ENCODE measurements at places on chromosomes 11 and 22.

- peak; percentile 70 for DNase-seq
Measured at GRCh38 chr11:14424096-14424495, 65.1 kb upstream of the RRAS2 start.

- DNase-seq = peak; percentile 70
Measured at GRCh38 chr11:67351275-67352005, 1.9 kb downstream of the POLD4 start.

DNA sequence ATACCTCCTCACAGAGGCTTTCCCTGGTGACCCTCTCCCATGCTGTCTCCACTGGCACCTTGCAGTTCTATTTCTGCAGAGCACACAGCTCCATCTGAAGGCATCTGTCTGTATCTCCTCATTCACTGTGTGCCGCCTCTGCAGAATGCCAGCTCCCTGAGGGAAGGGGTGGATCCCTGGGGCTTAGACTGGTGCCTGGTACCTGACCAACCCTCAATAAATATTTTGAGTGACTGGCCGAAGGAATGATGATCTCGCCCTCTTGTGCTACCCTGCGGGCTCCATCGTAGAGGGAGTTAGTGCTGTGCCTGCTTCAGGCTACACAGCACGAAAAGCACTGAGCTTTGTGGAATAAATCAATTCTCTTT is 1.6 kb downstream of the CBX7 start:
- DNase-seq = no peak

- no peak for DNase-seq
Measured at GRCh38 chr11:58625826-58626460, 3.5 kb downstream of the CNTF start.

- DNase-seq = no peak
Measured at GRCh38 chr22:37746366-37747079, 49.7 kb downstream of the TRIOBP start.

- DNase-seq = peak; percentile 23
Measured at GRCh38 chr11:64251016-64251752, at the start of gene PLCB3. Gene PLCB3, plus strand, starts transcription at chr11:64251530. Its CDS starts 120 bp downstream, at chr11:64251650.

DNA sequence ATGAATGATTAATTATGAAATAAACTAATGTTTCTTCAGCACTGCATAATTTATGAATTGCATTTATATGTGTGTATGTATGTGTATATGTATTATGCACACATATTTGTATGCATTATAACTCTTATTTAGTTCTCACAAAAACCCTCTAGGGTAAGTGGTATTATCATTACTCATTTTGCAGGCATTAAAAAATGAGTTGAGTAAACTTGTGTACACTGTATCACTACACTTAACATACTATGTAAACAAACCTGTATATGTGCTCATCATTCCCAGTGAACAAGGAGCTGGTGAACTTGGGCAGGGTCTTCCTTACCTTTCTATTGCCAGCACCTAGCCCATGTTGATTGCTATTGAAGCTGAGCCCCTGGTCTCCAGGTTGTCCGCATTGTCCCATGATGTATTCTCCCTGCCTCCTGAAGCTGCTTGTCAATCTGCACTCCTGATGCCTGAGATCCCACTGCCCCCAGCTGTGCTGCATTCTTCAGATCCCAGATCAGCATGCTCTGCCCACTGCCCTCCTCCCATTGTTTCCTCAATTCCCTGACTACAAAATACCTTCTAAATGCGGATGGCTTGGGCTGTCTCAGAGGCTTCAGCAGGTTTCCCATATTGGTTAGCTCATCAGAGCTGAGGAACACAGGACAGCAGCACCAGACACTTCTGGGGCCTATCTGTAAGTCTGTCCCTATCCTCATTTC is 267.9 kb upstream of the SESN3 start:
- DNase-seq = peak; percentile 34

DNA sequence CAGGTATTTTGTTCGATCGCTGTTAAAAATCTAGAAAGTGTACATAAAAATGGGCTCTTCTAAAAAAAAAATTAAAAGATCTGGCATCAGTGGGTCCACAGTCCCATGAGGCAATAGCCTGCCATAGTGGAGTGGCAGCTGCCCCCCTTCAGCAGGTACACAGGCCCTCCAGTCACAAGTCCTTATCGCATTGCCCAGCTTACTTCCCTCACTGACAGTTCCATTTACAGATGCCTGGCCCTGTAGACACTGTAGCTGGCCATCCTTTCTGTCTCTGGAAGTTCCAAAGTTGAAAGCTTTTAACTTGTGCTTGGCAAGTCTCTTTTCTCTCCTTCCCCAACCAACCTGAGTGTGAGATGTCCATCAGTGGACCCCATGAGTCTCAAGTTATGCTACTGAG is 11.4 kb downstream of the ZNRF3 start:
- DNase-seq = no peak

- DNase-seq = no peak
Measured at GRCh38 chr11:68584991-68585524, 99.3 kb upstream of the GAL start.

DNA sequence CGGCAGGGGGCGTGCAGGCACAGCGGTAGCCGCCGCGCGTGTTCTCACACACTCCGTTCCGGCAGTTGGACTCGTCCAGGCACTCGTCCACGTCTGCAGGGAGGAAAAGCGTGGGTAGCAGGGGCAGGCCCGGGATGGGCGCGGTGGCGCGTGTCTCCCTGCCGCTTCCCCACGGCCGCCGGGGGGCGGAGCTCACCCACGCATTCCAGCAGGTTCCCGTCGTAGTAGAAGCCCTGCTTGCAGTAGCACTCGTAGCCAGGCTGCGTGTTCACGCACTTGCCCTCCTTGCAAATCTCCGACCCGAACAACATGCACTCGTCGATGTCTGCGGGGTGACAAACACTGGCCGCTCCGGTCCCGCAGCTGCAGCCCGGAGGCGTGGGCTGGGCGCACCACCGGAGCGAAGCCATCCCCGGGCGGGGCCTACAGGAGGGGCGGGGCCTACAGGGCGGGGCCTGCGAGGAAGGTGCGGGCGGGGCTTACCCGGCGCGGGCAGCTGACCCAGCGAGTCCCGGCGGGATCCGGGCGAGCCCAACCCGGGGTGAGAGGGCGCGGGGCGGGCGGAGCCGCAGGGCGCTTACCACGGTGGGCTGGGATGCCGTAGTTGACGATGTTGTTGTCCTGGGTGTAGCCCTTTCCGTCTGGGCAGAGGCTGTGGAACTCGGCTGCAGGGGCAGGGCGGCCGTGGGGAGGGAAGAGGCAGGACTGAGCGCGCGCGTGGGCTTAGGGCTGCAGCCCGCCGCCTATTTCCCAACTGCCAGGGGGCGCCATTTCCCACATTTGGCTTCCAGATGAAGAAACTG is 15.6 kb downstream of the SCYL1 start:
- peak; percentile 41 for DNase-seq

GRCh38 chr11:7667460-7667859 is 5.8 kb downstream of the CYB5R2 start:
- no peak for DNase-seq

DNA sequence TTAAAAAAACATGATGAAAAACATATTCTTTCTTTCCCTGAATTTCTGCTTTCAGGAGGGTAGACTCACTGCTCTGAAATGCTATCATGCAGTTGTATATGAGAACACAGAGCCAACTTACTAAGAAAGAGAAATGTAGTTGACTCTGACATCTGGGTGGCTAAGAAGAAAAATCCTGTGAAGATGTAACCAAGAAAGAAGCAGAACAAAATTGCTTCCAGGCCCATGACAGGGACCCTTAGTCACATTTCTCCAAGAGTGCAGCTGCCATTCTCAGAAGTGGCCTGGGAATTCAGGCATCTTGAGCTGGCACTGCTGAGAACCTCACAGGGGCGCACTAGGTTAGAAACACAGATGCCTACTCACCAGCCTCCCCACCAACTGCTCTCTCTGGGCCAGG is 73.6 kb downstream of the RPL27A start:
- DNase-seq = no peak

DNA sequence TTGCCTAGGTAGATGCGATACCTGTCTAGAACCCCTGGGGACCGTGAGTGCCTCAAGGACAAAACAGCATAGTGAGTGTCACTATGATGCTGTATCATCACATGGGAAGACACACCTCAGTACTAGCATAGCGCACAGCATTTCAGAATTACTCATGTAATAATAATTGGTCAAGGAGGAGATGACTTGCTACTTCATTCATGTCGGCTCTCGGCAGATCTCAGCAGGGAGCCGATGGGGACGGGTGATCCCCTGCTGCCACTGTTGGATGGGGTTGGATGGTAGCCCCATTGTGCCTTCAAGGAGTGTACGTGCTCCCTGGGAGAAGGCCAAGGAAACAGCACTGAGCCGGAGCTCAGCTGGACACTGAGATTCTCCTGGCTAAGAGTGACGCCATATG is 186.9 kb downstream of the EFCAB6 start:
- DNase-seq = peak; percentile 63

GRCh38 chr11:11329062-11329806 is 23.8 kb downstream of the CSNK2A3 start:
- no peak for DNase-seq

DNA sequence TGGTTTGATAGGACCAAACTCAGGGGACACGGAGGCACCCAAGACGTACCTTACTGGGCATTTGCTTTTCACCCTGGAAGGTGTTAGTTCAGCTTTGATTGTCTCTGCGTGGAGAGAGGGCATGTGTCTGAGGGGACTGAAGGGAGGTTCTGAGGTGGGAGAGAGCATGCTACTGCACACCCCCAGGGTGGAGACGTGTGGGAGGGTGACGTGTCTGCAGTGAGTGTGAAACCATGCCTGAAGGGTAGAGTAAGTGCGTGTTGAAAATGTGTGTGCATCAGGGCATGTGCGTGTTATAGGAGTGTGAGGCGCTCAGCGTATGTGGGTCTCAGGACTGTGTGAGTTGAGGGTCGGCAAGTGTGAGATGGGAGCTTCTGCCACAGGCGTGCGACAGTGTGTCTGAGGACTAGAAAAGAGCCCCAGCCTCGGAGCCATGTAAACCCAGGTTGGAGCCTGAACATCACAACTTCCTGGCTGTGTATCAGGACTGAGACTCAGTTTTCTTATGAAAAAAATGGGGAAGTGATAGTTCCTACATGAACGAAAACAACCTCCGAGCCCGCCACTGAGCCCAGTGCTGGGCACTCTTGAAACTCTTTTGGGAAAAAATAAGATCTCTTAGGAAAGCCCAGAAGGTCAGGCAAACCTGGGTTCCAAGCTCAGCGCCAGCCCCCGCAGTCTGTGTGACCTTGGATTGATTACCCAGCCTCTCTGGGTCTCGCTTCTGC is 11.8 kb upstream of the KCNJ11 start:
- no peak for DNase-seq

DNA sequence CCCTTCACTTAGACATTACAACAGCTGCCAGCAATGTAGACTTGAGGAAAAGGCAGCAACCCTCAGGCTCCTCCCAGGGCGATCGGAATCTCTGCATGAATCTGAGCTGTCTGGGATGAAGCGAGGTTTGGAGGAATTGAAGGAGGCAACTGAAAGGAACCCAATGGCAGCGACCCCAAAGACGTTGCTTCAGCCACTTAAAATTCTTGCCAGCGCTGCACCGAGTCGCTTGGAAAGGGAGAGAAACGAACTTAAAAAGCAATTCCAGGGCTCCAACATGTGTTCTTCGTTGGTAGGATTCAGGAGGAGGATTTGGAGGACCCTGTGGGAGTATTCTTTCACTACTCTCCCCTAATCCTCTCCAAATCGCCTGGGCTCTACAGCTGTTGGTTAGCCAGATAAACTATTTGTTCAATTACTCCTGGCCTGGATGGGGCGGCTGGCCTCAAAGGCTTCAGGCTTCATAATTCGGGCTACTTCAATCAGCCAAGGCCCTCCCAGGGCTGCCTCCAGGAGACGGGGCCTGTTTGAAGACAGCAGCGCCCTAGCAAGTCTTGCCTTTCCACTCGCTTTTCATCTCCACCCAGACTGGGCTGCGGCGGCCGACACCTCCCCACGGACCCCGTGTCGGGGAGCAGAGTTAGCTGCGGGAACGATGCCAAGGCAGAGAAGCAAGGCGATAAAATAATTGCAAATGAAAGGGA is 72.4 kb upstream of the TMEM45B start:
- no peak for DNase-seq

GRCh38 chr11:85784480-85785265 is 26.3 kb downstream of the SYTL2 start:
- peak; percentile 51 for DNase-seq

DNA sequence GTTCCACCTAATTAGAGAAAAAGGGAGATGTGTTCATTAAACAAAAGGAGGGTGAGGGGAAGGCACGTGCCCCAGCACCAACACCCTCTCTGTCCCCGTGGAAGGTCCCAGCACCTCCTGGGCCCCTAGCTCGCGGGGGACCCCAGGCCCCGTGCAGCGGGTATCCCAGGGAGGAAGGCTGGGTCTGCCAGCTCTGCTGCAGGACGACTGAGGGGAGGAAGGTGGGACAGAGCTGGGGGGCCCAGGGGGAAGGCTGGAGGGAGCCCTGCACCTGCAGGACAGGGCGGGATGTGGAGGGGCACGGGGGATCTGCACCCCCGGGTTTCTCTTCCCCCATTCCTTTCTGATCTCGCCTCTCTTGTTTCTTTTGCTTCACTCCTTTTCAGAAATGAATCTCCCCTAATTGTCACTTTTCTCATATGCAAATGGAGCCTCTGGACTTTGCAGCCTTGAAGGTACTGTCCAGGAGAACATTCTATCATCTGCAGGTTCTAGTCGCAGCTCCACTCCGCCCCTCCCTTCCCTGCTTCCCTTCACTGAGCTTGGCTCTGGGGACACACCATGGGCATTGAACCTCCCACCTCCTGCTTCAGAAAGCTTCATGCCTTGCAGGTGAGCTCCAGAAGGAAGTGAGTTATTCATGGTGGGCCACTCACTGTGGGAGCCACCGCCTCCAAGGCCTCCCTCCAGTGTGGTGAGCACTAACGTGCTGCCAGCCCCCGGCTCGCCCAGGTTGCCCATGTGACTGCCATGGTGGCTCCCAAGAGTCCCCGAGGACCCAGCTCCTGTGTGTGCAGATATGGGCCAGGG is 111.0 kb downstream of the ST3GAL4 start:
- DNase-seq = no peak

DNA sequence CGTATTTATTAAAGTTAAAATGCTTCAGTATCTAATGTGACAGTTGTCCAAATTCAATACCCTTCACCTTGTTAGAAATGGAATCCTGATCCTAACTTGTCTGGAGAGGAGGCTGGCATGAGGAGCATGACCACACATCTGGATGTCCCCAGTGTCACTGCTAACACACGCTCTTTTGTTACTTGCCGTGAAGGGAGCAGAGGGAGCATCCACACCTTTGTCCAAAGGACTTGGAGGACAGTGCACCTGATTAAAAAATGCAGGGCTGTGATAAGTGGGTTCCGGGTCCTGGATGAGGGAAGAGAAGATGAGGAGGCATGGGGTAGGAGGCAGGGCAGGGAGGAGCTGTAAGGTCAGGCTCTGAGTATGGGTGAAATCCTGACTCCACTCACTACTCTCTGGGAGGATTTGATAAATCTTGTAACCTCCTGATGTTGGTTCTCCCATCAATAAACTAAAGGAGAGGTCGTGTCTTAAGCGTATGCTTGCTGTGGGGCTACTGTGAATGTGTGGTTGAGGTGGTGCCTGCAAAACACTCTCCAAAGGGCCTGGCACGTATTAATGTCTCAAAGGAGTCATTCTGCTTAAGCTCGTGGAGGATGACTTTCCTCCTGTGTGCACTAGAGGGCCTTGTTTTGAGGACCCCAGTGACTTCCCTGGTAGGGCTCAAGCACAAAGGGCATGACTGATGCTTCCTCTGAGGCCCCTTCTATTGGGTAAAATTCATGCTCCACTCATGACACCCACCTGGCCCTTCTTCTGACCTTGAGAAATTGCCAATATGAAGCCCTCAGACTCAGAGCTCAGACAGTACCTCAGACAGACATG is 16.8 kb upstream of the IGLL5 start:
- DNase-seq = no peak
